ENCODE measurements at places on chromosomes 2 and 18. TPM values are rescaled to one million over a fixed set of nuclear protein-coding genes. Genes with fewer than 3 reads are reported as not detected.

GRCh38 chr2:157469726-157470125, 25.8 kb upstream of the CYTIP start:
- H3K36me3 ChIP-seq: peaks cover 40% of the 10 kb centered on the region
- H3K4me1 ChIP-seq: peaks cover 89% of the 10 kb centered on the region

DNA sequence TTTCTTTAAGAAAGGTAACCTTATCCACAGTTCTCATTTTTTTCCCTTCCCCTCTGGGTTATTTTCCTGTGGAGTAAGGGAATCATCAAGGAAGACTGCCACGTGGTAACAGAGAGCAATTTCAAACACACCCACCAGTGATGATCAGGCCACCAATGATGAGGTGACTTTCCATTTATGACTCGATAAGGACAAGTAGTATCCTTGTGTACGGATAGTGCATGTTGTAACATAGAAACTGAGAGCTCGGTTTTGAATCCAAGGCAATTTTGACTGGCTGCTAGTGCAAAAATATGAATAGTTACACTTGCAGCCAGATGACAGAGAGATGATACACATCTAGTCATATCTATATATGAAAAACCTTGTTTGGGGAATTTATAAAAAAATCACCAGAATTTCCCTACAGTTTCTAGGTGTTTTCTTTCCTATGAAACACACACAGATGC, 143.6 kb upstream of the TCF4 start:
- no peak overlapping the region for H3K27ac ChIP-seq
- no peak overlapping the region for H3K4me3 ChIP-seq
- H3K4me1 ChIP-seq: no peaks in the 10 kb centered on the region
- H3K36me3 ChIP-seq: no peaks in the 10 kb centered on the region
- H3K27me3 ChIP-seq: no peaks in the 10 kb centered on the region
- DNase-seq: no peak

- DNase-seq: no peak
- no peak overlapping the region for H3K4me3 ChIP-seq
- peaks cover 60% of the 10 kb centered on the region for H3K27me3 ChIP-seq
- no peaks in the 10 kb centered on the region for H3K36me3 ChIP-seq
- peaks cover 2% of the 10 kb centered on the region for H3K4me1 ChIP-seq
- H3K27ac ChIP-seq: no peak overlapping the region
Measured at GRCh38 chr2:45172142-45172541, 162.9 kb upstream of the SIX2 start.

GRCh38 chr2:18346874-18347273, 213.6 kb downstream of the RDH14 start:
- no peak for DNase-seq
- no peak overlapping the region for H3K4me3 ChIP-seq
- no peaks in the 10 kb centered on the region for H3K27me3 ChIP-seq
- H3K27ac ChIP-seq: no peak overlapping the region
- no peaks in the 10 kb centered on the region for H3K4me1 ChIP-seq

- H3K4me1 ChIP-seq: no peaks in the 10 kb centered on the region
- no peak for DNase-seq
- H3K36me3 ChIP-seq: no peaks in the 10 kb centered on the region
- no peak overlapping the region for H3K4me3 ChIP-seq
Measured at GRCh38 chr2:10897956-10898355, 13.8 kb upstream of the KCNF1 start.

DNA sequence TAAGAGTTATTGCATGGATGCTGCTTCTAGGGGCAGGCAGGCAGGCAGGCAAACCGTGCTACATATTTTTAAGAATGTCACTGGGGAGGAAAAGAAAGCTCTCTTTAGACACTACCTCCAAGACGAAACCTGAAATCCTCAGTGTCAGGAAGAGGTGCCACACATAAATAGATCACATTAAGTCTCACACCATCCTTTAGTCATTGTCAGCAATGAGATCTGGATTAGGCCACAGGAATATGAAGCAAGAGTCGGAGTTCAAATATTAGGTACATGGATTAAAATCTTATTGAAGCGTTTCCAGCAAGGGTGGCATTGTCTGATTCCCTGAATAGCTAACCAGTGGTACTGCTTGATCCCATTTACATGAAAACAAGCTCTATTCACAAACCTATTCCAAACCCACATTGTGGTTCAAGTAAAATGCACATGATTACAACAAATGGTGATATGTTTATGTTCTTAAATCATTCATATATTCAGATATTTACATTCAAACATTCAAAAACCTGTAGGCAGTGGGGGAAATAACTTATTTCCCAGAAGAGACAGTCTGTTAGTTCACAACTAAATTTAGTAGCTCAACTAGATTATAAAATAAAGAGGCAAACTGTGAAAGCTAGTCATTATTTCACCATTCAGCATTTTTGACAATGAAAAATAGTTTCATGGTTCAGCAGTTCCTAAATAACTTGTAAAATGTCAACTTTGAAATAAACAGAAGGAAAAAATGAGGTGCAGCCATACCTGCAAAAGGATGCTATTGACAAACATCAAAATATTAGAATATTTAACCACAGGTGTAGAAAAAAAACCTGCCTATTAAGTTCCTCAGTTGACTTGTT, 195.4 kb upstream of the SIX3 start:
- H3K4me3 ChIP-seq: no peak overlapping the region
- no peaks in the 10 kb centered on the region for H3K4me1 ChIP-seq
- H3K27ac ChIP-seq: no peak overlapping the region
- DNase-seq: no peak

DNA sequence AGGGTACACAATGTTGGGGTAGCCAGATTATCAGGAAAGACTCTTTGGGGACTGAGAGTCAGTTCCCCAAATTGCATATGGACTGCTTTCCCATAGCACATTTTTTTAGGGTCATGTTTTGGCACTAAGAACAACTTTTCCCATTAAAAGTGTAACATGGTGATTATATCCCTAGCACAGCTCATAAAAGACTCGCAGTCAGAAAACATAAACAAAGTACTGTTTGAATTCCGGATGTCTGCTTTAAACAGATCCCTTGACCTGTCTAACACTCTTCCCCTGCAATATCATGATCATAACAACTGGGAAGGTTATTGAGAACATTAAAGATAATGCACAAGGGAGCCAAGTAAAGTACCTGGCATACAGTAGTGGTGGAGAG, 262.2 kb downstream of the ASXL3 start:
- H3K27ac ChIP-seq: no peak overlapping the region
- no peaks in the 10 kb centered on the region for H3K27me3 ChIP-seq
- H3K36me3 ChIP-seq: no peaks in the 10 kb centered on the region
- no peaks in the 10 kb centered on the region for H3K4me1 ChIP-seq

DNA sequence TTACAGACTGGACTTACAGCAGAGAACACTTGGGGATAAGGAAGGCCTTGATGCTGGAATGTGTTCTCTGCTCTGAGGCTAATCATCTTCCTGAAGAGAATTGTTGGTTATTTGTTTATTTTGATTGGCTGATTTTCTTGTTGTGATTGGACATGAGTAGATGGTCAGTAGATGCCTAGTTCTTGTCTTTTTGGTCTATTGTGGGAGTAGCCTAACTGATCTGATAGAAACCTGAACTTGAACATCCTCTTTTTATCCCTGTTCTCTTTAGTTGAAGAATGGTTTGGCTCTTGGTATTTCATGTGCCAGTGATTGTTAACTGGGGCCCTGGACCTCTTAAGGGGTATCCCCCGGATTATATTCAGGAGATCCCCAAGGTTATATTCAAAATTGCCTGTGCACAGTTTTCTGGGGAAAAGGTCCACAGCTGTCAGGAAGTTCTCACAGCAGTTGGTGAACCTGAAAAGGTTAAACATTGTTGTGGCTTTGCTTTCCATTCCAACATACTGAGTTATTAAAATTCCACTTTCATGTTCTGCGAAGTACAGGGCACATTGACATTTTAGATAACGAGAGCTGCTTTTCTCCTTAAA, 13.6 kb downstream of the TWSG1 start:
- H3K4me1 ChIP-seq: peaks cover 17% of the 10 kb centered on the region
- H3K27ac ChIP-seq: no peak overlapping the region
- DNase-seq: no peak
- no peaks in the 10 kb centered on the region for H3K27me3 ChIP-seq
- peaks cover 15% of the 10 kb centered on the region for H3K36me3 ChIP-seq

- no peak for DNase-seq
- no peaks in the 10 kb centered on the region for H3K36me3 ChIP-seq
- no peak overlapping the region for H3K4me3 ChIP-seq
- H3K27me3 ChIP-seq: no peaks in the 10 kb centered on the region
- H3K27ac ChIP-seq: no peak overlapping the region
Measured at GRCh38 chr2:232999354-232999753, 13.7 kb downstream of the NGEF start.

DNA sequence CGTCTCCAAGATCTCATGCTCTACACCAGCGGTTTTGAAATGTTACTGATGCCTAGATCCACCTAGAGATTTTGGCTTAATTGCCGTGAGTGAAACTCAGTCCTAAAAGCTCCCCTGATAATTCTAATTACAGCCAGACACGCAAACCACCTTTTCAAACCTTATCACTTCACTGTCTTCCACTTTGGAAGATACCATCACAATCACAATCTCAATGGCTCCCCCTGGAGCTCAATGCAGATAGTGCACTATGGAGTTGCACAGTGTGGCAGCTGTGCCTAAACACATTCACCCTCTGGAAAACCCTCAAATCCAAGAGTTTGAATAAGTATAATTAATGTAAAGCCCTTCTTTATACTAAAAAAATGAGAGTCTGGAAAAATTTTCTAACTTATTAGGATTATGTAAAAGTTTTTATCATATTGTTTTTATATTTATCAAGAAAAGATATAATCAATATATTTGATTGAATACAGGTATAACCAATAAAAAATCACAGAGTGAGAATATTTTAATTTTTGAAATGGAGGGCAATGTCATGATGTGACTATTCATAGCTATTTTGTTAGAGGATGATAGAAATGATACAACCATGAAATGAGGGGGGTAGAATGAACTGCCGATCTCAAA, 102.9 kb upstream of the SLC8A1 start:
- no peak overlapping the region for H3K27ac ChIP-seq
- peak; percentile 38 for DNase-seq
- no peaks in the 10 kb centered on the region for H3K4me1 ChIP-seq
- no peak overlapping the region for H3K4me3 ChIP-seq
- no peaks in the 10 kb centered on the region for H3K36me3 ChIP-seq

- no peak overlapping the region for H3K4me3 ChIP-seq
- H3K4me1 ChIP-seq: no peaks in the 10 kb centered on the region
- H3K27me3 ChIP-seq: no peaks in the 10 kb centered on the region
- no peak overlapping the region for H3K27ac ChIP-seq
- no peak for DNase-seq
Measured at GRCh38 chr2:31277621-31278020, 43.7 kb downstream of the EHD3 start.

- peaks cover 56% of the 10 kb centered on the region for H3K4me1 ChIP-seq
- peak overlapping the region; percentile 49 for H3K4me3 ChIP-seq
- peaks cover 13% of the 10 kb centered on the region for H3K36me3 ChIP-seq
- H3K27ac ChIP-seq: peak overlapping the region; percentile 88
Measured at GRCh38 chr2:230984393-230985220, 11.3 kb upstream of the SPATA3 start.

GRCh38 chr2:36544638-36545338, 53.2 kb downstream of the FEZ2 start:
- H3K27ac ChIP-seq: no peak overlapping the region
- peaks cover 25% of the 10 kb centered on the region for H3K36me3 ChIP-seq
- peaks cover 6% of the 10 kb centered on the region for H3K4me1 ChIP-seq
- no peak overlapping the region for H3K4me3 ChIP-seq
- DNase-seq: no peak
- no peaks in the 10 kb centered on the region for H3K27me3 ChIP-seq

GRCh38 chr18:48053881-48054816, 123.7 kb upstream of the SMAD2 start:
- H3K4me1 ChIP-seq: no peaks in the 10 kb centered on the region
- H3K4me3 ChIP-seq: no peak overlapping the region
- peaks cover 62% of the 10 kb centered on the region for H3K27me3 ChIP-seq
- no peaks in the 10 kb centered on the region for H3K36me3 ChIP-seq
- H3K27ac ChIP-seq: no peak overlapping the region

DNA sequence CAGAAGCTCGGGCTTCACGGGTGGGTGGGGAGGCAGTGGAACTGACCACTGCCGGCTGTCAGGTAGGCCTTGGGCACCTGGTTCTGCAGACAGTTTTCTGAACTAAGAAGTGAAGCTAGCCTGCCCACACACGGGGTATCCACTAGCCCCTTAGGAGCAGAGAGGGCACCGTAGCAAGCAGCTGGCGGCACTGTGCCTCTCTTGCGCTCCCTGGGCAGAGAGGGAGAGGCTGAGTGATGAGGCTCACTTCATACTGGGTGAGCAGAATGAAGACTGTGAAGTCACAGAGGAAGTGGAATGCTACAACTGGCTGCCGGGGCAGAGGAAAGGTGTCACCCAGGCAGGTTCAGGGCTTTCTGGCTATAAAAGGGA, 753 bp downstream of the ITPRIPL1 start:
- peaks cover 42% of the 10 kb centered on the region for H3K36me3 ChIP-seq
- peak overlapping the region; percentile 90 for H3K27ac ChIP-seq
- H3K4me3 ChIP-seq: peak overlapping the region; percentile 97
- H3K27me3 ChIP-seq: peaks cover 3% of the 10 kb centered on the region
- DNase-seq: peak; percentile 37
- H3K4me1 ChIP-seq: peaks cover 34% of the 10 kb centered on the region

GRCh38 chr18:11324956-11325882, 175.8 kb upstream of the PIEZO2 start:
- H3K27me3 ChIP-seq: peaks cover 7% of the 10 kb centered on the region
- no peak overlapping the region for H3K4me3 ChIP-seq
- peaks cover 2% of the 10 kb centered on the region for H3K4me1 ChIP-seq
- DNase-seq: peak; percentile 7
- H3K36me3 ChIP-seq: no peaks in the 10 kb centered on the region

DNA sequence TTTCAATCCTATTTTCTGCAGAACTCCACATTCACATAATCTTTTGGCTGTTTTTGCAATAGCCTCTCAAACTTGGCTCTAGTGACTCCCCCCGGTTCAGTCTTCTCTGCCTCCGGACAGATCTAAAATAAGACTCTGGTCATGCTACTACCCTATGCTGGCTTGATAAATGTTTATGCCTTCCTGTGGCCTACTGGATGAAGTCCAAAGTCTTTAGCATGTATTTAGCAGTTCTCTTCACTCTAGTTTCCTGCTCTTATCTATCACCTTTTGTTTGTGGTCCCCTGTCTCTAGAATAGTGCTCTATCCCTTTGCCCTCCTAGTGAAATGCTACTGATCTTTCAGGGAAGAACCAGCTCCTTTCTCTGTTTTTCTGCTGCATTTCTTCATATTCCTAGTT, 14.4 kb downstream of the ADCYAP1 start:
- no peak for DNase-seq
- H3K27me3 ChIP-seq: peaks cover 48% of the 10 kb centered on the region
- no peak overlapping the region for H3K4me3 ChIP-seq

Gene MAP3K19
- total RNA-seq: not detected

Gene USP34
- total RNA-seq: 64.2 TPM

Gene NT5C1B
- total RNA-seq: not detected

Gene SALL3
- total RNA-seq: not detected

Gene FAP
- total RNA-seq: not detected

Gene SEPTIN10
- total RNA-seq: 0.21 TPM

Gene STPG4
- not detected for total RNA-seq

Gene AFF3
- 2.6 TPM for total RNA-seq

Gene ESPNL
- total RNA-seq: not detected
